ENCODE measurements at places on chromosomes 7 and 10.

GRCh38 chr10:129709101-129709500, 242.1 kb downstream of the MGMT start:
- DNase-seq = no peak

GRCh38 chr10:8403711-8404371, 349.4 kb downstream of the GATA3 start:
- no peak for DNase-seq

- no peak for DNase-seq
Observed at GRCh38 chr7:37481154-37481553, 32.5 kb upstream of the ELMO1 start.

DNA sequence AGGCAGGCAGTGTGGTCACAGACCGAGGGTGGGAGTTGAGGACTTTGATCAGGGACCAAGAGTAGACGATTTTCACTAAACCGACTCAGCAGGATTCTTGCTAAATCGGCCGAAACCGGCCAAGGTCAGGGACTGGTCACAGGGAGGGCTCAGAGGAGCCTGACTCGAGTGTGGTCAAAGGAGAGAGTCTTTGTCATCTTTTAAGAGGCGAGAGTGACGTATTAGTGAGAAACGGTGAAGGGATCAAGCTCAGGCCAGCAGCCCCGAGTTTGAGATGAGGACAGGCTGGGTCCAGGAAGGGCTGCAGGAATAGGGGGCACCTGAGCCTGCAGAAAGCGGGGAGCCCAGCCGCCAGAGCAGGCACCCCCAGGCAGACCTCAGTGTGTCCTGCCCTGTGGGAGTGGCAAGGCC, 41.6 kb upstream of the FAM20C start:
- no peak for DNase-seq

DNA sequence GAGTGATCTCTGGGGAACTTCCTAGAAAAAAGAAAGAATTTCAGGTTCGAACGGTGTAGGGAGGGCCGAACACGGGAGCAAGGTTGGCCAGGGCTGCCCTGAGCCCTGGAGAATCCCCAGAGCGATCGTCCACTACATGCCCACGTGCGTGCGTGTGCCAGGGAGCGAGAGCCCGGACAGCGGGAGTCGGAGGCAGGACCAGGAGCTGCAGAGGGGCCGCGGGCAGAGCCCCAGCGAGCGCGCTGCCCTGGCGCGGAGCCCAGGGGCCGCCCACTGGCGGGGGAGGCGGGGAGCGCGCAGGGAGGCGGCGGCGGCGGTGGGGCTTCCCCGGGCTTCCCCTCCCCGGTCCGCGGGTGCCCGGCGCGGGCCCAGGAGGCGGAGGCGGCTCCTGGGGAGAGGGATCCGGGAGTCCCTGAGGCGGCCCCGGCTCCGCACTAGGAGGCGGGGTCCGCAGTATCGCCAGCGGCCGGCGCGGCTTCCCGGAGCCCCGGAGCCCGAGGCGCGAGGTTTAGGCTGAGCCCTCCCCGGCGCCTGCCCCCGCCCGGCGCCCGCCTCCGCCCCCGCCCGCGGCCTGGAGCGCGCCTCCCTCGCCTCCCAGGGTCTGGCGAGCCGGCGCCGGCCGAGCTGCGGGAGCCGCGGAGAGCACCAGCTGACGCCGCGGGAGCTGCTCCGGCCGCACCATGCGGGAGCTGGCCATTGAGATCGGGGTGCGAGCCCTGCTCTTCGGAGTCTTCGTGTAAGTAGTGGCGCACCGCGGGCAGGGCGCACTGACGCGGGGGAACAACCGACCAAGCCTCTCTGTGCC, at the start of gene PLPP4:
PLPP4 (plus strand) TSS at position 602 of the 805 bp plus-strand sequence; CDS start at position 681, 79 bp downstream.
- no peak for DNase-seq

- no peak for DNase-seq
Observed at GRCh38 chr7:151904270-151904669, 27.4 kb upstream of the PRKAG2 start.

- DNase-seq = peak; percentile 21
Observed at GRCh38 chr7:55536619-55537457, 35.5 kb downstream of the VOPP1 start.

GRCh38 chr10:128568491-128568890, 442.3 kb upstream of the MKI67 start:
- DNase-seq = no peak

DNA sequence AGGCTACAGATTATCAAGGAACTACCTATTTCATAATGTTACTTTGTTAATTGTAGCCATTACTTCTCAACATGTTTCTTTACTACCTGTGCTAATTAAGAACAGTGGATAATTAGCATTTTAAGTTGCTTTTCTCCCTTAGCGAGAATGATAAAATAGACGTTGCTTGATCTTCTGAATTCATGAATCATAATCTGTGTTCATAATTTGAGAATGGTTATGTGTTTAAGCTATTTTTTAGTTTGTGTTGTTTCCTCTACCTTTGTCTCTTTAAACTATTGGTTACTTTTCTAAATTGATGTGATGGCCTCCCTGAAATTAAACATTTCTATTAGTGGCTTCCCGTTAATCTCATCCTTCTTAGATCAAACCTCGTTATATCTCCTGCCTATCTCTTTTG, at the start of gene ZRANB1:
ZRANB1 (plus strand) TSS at position 301 of the 400 bp plus-strand sequence. CDS start 371 bp downstream, outside the sequence.
- DNase-seq = no peak

GRCh38 chr10:100825325-100825875, 80.0 kb downstream of the PAX2 start:
- DNase-seq = no peak

DNA sequence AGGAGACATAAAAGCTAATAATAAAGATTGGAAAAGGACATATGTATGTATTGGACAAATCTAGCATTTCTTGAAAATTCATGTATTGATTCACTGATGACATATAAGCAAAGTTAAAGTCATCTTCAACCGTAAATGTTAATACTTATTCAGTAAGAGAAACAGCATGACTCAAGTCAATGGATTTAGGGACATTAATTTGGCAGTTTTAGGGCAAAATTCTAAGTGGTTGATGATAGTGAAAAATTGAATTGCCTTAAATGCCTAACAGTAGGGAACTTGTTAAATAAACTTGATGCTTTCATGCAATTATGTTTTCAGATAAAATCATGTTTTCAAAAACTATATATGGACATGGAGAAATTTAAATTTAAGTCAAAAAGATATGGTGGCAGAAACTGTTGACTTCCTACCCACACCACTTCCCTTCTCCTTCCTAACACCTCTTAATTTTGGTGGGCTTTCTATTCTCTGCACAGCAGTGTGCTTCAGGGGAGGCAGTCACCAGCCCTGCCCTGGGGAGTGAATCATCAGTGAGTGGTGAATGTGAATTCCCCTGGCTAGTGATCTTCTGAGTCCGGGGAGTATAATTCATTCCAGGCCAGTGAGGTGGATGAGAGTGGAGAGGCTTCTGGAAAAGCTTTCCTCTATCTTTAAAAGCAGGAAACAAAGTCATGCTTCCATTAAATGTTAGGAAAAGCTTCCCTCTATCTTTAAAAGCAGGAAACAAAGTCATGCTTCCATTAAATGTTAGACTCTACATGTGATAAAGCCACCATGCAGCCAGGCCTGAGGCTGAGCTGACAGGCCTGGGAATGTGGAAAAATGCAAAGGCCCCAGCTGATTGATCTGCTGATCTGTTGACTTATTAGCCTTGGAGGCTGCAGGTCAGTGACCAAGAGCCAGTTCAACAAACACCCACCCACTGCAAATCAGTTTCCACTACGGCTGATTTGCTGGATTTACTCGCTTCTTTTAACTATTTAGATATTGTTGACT, 25.2 kb upstream of the ITGB1 start:
- peak; percentile 27 for DNase-seq

DNA sequence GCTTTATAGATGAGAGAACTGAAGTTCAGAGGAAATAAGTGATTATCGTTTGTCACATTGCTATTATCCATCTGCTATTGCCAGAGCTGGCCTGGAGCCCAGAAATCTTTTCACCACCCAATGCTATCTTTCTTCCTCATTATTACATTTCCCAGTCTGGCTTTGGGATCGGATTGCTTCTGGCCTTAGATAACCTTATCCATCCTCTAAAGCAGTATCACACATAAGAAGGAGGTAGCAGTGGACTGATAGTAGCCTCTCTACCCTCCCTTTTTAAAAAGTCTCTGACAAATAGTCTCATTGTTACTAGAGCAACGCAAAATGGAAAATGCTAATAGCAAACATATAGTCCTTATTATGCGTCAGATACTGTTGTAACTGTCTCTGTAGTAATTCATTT, 1.3 kb upstream of the CLDN12 start:
- no peak for DNase-seq

GRCh38 chr7:11579141-11579540, 252.9 kb downstream of the THSD7A start:
- no peak for DNase-seq

DNA sequence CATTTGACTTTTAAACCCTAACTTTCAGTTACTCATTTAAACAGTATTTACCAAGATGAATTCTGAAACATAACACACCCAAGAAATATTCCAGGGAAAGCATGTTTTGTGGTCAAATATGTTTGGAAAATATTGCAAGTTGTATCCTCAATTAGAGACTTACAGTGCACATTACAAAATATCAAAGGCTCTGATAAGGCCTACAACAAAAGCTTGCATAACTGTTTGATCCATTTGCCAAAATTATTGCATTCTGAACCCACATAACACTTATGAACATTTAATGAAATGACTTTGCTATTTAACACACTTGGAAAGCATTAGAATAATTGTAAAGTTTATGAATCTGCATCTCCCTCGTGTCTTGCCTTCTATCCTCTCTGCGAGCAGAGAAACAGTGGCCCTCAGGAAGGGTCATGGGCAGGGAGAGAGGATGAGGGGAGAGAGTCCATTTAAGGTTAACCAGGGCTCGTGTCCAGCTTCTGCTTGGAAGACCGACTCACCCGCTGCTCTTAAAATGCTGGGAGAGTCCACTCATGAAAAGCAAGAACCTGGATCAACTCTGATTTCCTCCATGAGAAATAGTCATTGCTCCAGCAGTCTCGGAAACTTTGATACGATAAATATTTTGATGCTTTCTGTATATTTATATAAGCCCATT, 408.2 kb upstream of the ZMIZ1 start:
- no peak for DNase-seq

DNA sequence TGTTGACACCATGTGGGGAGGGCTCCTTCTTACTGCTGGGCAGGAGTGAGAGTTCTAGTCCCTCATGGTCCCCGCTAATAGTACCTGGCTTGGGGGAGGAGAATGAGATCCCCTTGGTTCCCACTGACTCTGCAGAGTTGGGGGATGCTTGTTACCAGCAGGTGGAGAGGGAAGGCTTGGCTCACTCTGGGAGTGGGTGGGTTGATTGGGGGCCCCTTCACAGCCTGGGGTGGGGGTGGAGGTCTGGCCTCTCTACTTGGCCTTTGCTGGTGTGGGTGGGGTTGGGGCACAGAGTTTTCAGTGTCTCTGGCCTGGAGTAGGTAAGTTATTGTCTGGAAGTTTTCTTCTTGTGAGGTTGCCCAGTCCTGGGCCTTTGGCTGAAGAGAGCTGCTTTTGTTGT, 31.9 kb downstream of the ADCY1 start:
- no peak for DNase-seq

DNA sequence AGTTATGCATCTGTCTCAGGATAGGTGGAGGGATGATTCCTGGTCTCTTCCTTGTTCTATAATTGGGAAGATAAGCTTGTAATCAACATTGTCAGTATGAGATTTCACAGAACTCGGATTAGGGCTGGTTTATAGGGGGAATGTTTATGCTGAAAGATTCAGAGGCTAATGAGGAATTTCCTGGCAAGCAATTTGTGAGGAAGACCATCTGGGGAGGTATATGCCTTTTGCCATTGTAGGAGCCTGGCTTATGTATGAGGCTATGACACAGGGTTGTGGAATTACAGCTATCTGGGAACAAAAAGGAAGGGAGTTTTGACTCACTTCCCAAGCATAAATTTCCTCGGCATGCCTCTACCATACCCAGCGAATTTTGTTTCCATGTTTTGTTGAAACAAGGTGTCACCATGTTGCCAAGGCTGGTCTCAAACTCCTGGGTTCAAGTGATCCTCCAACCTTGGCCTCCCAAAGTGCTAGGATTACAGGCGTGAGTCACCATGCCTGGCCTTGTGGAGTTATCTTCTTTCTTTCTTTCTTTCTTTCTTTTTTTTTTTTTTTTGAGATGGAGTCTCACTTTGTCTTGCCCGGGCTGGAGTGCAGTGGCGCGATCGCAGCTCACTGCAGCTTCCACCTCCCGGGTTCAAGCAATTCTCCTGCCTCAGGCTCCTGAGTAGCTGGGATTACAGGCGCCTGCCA, 1.6 kb upstream of the COPS6 start:
- no peak for DNase-seq

- no peak for DNase-seq
Observed at GRCh38 chr10:114239117-114239993, at the start of gene VWA2. Gene VWA2, plus strand, starts transcription at chr10:114239254. Its CDS starts 9,460 bp downstream, at chr10:114248714.

DNA sequence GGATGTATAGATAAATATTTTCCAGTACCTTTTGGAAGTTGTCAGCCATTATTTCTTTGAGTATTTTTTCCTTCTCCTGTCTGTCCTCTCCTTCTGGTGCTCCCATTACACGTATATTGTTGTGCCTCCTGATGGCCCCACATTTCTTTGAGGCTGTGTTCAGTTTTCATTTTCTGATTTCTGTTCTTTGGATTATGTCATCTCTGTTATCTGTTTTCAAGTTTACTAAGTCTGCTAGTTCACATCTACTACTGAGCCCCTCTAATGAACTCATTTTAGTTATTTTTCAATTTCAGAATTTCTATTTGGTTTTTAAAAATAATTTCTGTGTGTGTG, 16.3 kb downstream of the RBM33 start:
- DNase-seq = no peak

GRCh38 chr10:3148994-3149393, 23.6 kb downstream of the PITRM1 start:
- no peak for DNase-seq

DNA sequence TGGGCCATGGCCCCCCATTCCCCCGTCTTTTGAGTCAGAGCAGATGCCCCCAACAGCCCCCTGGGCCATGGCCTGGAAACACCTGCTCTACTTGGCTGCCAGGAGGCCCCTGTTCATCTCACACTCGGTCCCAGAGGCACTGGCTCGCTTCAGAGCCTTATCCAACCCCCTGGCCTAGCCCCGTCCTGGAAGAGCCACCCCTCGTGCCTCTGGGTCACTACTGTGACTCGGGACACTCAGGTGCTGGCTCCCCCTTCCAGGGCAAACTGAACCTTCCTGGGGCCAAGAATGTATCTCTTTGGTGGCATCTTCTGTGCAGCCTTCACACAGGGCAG, 7.0 kb downstream of the POLR2J start:
- DNase-seq = no peak
